ENCODE measurements at places on chromosomes 1 and 21.

- no peak for DNase-seq
These were observed 4.0 kb downstream of the NVL start for GRCh38 chr1:224325959-224326358.

DNA sequence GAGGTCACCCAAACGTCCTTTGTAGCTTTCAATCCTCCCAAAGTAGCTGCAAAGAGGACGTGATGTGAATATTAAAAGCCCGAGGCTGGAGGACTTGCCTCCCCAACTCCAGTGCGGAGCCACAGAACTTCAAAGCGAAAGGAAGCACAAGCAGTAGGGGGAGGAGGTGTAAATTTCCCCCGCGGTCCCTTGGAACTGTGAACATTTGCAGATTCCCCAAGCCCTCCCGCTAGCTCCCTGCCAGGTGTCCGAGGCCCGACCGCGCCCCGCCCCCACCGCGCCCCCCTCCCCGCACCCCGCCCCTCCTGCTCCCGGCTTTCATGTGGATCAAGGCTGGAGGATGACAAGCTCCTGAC is 41.5 kb upstream of the HAO2 start:
- no peak for DNase-seq

DNA sequence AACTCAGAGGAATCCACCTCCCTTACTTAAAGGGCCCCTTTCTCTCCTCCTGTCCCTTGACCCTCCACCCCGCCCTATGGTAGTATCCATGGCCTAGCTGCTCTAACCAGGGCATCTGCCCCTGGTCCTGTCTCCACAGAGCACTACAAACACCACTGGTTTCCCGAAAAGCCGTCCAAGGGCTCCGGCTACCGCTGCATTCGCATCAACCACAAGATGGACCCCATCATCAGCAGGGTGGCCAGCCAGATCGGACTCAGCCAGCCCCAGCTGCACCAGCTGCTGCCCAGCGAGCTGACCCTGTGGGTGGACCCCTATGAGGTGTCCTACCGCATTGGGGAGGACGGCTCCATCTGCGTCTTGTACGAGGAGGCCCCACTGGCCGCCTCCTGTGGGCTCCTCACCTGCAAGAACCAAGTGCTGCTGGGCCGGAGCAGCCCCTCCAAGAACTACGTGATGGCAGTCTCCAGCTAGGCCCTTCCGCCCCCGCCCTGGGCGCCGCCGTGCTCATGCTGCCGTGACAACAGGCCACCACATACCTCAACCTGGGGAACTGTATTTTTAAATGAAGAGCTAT is 1.7 kb downstream of the BTG2 start:
- DNase-seq = peak; percentile 77

DNA sequence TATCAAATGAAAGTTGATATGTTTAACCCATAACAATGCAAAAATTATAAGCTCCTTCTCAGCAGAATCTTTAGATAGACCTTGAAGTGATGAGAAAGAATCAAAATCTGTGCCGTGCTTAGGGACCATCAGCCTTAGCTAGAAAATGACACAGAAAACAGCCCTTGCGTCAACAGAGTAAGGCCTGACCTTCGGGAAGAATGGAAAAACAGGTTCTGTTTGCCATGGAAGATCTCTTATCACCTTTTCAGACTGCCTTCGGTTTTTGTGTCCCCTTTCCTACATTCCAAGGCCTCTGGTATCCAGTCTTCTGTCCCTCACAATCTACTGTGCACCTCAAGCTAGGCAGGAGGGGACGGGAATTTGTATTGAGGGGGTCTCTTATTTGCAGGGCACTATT is 37.6 kb upstream of the DPT start:
- no peak for DNase-seq

- DNase-seq = no peak
These were observed 118.5 kb downstream of the EIF4G3 start for GRCh38 chr1:21058035-21058793.

DNA sequence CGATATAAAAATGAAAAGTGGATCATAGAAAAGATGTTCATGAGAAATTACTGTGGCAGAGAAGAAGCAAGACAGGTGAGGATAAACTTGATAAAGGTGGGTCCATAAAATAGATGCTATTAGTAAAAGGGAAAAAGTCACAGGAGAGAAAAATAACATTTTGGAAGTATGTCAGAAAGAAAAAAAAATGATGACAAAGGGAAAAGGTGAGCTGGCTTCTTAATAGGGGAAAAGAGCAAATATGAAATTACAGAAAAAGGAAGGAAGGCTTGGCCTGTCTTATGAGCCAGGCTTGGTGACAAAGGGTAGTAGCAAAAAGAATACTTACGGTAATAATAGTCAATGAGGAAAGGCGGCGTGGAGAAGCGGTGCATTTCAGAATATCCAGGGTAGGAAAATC is 386.1 kb downstream of the RWDD3 start:
- no peak for DNase-seq

GRCh38 chr1:76857138-76857537 is 10.1 kb upstream of the ST6GALNAC5 start:
- DNase-seq = no peak

DNA sequence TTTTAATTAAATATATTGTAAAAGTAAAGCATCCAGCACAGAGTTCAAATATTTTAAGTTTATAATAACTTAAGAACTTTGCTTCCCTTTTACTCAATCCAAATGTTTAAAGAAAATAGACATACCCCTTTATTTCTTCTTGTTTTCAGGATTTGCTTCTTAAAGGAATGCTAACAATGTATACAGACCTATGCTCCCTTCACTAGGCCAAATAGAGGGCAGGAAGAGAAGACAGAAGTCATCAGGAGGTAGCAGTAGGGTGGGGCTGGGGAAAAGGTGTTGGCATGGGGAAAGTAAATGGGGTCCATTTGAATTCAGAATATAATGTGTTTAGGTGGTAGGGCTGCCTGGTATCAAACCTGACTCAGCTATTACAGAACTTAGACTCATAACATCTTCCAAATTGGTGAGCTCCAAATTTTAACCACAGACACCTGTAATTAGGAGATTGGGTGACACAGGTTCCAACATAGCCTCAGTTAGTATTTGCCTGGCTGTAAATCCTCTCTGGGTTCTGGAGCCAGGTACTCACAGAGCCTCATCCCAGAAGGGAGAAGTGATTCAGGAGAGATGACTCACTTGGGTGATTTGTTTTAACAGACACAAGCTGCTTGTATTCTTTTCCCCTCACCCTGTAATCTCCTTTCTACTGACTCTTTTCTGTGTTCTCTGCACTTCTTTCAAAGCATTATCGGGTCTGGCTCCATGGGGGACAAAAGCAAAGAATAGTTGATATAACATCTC is 60.1 kb upstream of the DUSP10 start:
- no peak for DNase-seq

- no peak for DNase-seq
These were observed 275.9 kb downstream of the LRRC40 start for GRCh38 chr1:69929308-69930057.

- DNase-seq = no peak
These were observed 93.9 kb downstream of the KCNJ15 start for GRCh38 chr21:38350684-38351083.

GRCh38 chr1:159854116-159854692 is 8.3 kb downstream of the VSIG8 start:
- peak; percentile 75 for DNase-seq

DNA sequence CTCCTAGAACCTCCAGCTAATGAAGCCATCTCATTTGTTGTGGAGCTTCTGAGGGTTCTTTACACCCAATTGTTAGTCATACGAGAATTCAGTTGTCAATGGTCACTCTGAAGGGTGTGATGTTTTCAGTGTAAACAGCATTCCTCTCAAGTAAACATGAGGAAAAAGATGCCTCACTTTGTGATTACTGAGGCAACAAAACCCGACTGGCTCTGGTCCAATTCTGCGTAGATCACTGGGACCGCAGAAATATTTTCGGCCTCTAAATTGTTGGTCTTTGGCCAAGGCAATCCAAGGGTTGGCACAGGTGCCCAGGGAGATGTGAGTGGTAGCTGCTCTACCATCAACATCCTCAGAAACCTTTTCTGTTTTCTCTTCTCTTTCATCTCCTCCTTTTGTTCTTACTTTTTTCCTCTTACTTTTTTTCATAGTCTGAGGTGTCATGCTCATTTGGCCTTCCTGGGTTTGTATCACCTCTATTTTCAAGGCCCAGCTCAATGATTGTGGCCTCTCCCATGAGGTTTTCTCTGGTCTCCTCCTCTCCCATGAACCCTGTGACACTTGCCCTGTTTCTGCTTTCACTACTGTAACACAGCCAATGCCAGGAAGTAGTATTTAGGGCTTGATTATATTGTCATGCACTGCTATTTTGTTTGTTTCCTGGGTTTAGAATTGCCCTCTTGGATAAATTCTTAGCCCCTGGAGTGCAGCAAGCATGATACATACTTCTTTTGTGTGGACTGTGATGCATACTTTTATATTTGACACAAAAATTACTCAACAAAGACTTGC is 221.9 kb downstream of the TNR start:
- DNase-seq = no peak

GRCh38 chr1:172499636-172500141 is 33.3 kb upstream of the SUCO start:
- DNase-seq = no peak
